Stomach (tissue), 19 donors: ENCODE measurements at places on chromosomes 4 and X. TPM values are rescaled to one million over a fixed set of nuclear protein-coding genes. Genes with fewer than 3 reads are reported as not detected.

Gene AKAP4
- total RNA-seq, result not detected

Gene SPARCL1
- 710 TPM for total RNA-seq

Gene COMMD8
- total RNA-seq, result 10.8 TPM

Gene PDGFRA
- 44.6 TPM for total RNA-seq

Gene PDLIM3
- 755 TPM for total RNA-seq

Gene GAGE12J
- not detected for total RNA-seq

DNA sequence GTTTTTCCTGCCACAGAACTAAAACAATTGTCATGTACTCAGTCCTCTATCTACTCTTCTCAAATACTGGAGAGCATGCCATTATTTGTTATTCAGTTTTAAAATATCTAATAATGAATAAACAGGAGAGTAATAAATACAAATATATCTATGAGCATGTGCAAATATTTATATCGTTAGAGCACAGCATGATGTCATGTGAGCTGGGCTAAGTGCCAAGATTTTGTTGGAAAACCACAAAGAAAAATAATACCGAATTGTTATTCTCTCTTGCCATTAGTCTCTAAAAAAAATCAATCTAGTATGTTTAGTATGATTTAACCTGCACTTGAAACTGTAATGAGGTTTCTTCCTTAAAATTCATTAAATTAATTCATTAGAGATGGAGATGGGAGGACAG lies 97.3 kb downstream of the DDX60 start:
- no peak for DNase-seq
- peaks cover 5% of the 10 kb centered on the region for H3K4me1 ChIP-seq
- H3K36me3 ChIP-seq, result peaks cover 60% of the 10 kb centered on the region
- no peak overlapping the region for H3K27ac ChIP-seq

DNA sequence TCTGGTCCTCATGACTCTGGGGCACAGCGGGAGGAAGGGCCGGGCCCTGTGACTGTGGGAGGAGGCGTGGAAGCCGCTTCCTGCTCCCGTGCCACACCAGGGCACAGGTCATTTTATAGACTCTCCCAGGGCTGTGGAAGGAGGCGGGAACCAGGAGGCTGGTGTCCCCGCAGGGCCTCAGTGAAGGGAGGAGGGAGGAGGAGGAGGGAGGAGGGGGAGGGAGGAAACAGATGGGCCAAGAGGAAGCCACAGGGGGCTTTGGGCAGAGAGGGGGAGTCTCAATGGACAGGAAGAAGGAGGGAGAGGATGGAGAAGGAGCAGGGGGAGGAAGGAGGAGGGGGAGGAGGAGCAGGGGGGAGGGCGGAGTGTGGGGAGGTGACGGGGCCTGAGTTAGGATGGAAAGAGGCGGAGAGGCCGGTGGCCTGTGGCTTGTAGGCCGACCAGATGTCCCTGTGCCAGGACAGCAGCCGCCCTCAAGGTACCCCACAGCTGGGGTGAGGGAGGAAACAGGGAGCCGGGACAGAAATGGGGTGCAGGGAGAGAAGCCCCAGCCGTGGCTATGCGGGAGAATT lies 6.2 kb upstream of the PLCXD1 start:
- no peaks in the 10 kb centered on the region for H3K36me3 ChIP-seq
- DNase-seq, result peak; percentile 60
- no peaks in the 10 kb centered on the region for H3K27me3 ChIP-seq
- peaks cover 9% of the 10 kb centered on the region for H3K4me1 ChIP-seq
- peak overlapping the region; percentile 74 for H3K27ac ChIP-seq
- peak overlapping the region; percentile 65 for H3K4me3 ChIP-seq

DNA sequence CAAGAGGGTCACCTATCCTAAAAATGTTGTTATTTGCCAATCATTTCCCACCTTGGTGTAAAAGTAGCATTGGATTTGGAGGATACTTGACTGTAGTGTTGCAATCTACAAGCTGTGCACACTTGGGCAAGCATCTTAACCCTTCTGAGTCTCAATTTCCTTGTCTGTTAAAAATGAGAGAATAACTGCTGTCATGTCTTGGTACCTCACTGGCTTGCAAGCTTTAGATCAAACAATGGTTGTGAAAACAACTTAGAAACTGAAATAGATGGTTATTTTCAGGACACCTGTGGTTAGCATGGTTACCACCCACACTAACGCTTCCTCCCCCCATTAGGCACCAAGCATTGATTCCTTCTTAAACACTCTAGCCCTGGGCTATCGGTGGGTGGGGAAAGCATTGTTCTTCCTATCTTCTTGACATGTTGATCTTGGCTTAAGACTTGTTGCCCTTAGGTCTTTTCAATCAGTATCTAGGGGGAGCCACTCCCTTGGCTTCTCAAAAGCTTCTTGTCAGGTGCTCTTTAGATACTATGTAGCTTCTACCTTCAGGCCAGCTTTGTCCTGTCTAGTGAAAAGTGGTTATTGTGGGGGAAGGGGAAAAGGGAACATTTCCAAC lies 10.6 kb upstream of the AMOT start:
- no peak for DNase-seq
- no peak overlapping the region for H3K4me3 ChIP-seq
- H3K27ac ChIP-seq, result no peak overlapping the region
- H3K36me3 ChIP-seq, result no peaks in the 10 kb centered on the region

DNA sequence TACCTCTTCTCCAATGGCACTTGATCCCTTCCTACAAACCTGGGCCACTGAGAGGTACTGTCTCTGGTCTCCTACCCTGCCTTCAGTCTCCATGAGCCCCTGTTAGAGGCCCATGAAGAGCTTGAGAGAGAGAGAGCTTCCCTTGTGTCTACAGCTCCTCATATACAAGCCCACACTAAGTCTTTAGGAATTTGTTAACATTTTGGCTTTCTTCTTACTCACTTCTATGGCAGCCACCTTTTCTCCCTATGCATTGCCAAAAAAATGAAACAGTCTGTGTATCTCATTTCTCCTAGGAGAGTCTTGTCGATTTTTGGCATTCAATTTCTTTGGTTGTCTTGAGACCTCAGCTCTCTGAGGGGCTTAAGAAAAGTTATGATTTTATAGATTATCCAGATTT lies 90.9 kb upstream of the LNX1 start:
- H3K4me1 ChIP-seq, result no peaks in the 10 kb centered on the region
- H3K4me3 ChIP-seq, result no peak overlapping the region
- DNase-seq, result no peak
- no peaks in the 10 kb centered on the region for H3K27me3 ChIP-seq

DNA sequence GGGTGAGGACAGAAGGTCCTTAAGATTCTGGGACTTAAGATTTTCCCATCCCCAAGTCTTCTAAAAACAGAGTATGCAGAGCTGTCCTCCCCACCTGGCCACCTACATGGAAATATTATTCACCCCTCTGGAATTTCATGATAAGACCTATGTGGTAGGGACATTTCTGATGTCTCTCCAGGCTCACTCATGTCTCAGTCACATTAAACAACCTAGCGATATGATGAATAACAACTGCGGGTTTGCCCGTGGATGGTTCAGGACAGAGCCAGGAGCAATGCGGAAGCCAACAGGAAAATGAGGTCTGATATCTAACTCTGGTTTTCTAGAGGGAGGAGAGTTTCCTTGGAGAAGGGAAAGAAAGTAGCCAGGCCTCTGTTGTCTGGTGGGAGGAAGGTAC lies 47.4 kb downstream of the TEX13A start:
- H3K36me3 ChIP-seq, result no peaks in the 10 kb centered on the region
- H3K27me3 ChIP-seq, result no peaks in the 10 kb centered on the region
- no peaks in the 10 kb centered on the region for H3K4me1 ChIP-seq
- DNase-seq, result no peak
- no peak overlapping the region for H3K4me3 ChIP-seq
- H3K27ac ChIP-seq, result no peak overlapping the region

- H3K27me3 ChIP-seq, result peaks cover 4% of the 10 kb centered on the region
- no peak for DNase-seq
- no peak overlapping the region for H3K27ac ChIP-seq
Measured at GRCh38 chrX:53269536-53270107, 11.8 kb downstream of the IQSEC2 start.

- no peak overlapping the region for H3K4me3 ChIP-seq
- H3K4me1 ChIP-seq, result peaks cover 6% of the 10 kb centered on the region
- H3K27me3 ChIP-seq, result no peaks in the 10 kb centered on the region
Measured at GRCh38 chrX:1466232-1466661, 13.5 kb upstream of the ASMTL start.

DNA sequence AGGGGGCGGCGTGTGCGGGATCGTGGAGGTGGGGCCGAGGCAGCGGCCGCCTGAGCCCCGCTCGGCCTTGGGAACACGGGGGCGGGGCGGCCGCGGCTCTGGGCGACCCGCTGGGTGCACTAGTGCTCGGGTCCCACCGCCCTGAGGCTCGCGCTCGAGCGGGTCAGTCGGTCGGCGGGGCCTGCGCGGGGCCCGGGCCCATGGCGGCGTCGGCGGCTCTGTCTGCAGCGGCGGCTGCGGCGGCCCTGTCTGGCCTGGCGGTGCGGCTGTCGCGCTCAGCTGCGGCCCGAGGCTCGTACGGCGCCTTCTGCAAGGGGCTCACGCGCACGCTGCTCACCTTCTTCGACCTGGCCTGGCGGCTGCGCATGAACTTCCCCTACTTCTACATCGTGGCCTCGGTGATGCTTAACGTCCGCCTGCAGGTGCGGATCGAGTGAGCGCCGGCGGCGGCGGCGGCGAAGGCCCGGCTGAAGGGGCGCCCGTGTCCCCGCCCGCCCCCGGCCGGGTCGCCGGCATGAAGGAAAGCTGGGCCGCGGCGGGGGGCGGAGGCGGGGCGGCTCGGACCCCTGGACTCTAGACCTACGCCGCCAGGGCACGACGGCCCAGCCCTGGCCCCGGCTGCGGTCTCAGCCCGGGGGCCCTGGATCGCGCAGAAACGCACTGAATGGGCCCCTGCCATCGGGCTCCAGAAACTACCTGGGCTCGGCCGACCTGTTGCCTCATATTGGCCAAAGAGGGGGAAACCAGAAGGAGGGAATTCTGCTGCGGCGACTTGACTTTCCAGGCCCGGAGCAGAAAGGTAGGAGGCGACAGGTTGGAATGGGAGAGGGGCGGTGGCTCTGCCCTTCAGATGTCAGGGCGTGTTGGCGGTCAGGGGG lies at the start of gene SMIM10L2A:
SMIM10L2A (plus strand) TSS at position 13 of the 878 bp plus-strand sequence; CDS start at position 201, 188 bp downstream.
- H3K4me3 ChIP-seq, result peak within 1 kb of the TSS; percentile 53
- peaks cover 8% of the 10 kb centered on the region for H3K4me1 ChIP-seq
- H3K27ac ChIP-seq, result no peak within 1 kb of the TSS
- no peaks in the 10 kb centered on the region for H3K36me3 ChIP-seq
- peak; percentile 37 for DNase-seq

DNA sequence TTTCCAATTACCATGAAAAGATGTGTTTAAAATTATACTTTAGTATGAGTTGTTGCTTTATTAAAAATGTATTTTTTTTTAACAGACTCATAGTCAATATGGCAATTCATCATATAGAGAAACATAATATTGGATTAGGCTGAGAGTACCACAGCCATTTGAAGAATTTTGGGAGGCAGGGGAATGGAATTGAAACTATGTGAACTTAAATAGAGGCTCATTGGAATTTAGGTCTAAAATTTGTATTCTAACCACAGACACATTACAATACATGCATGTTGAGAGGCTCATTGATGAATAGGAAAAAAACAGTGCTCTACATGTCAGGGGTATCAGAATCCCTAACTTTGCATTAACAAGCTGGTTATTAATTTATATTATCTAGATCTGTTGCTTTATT lies 269.6 kb downstream of the DKK2 start:
- H3K27me3 ChIP-seq, result no peaks in the 10 kb centered on the region
- H3K36me3 ChIP-seq, result no peaks in the 10 kb centered on the region
- no peak overlapping the region for H3K27ac ChIP-seq
- DNase-seq, result no peak

- H3K27ac ChIP-seq, result no peak overlapping the region
- no peak overlapping the region for H3K4me3 ChIP-seq
- no peaks in the 10 kb centered on the region for H3K4me1 ChIP-seq
- H3K27me3 ChIP-seq, result no peaks in the 10 kb centered on the region
- H3K36me3 ChIP-seq, result no peaks in the 10 kb centered on the region
- DNase-seq, result no peak
Measured at GRCh38 chrX:40513012-40513411, 67.8 kb upstream of the ATP6AP2 start.

GRCh38 chr4:162163892-162164759 lies at the start of gene FSTL5:
Gene FSTL5 (minus strand): TSS chr4:162164000. CDS start chr4:162111396, 52,604 bp downstream.
- peaks cover 5% of the 10 kb centered on the region for H3K4me1 ChIP-seq
- DNase-seq, result peak; percentile 66
- peak within 1 kb of the TSS; percentile 41 for H3K4me3 ChIP-seq
- H3K27ac ChIP-seq, result no peak within 1 kb of the TSS
- no peaks in the 10 kb centered on the region for H3K36me3 ChIP-seq

DNA sequence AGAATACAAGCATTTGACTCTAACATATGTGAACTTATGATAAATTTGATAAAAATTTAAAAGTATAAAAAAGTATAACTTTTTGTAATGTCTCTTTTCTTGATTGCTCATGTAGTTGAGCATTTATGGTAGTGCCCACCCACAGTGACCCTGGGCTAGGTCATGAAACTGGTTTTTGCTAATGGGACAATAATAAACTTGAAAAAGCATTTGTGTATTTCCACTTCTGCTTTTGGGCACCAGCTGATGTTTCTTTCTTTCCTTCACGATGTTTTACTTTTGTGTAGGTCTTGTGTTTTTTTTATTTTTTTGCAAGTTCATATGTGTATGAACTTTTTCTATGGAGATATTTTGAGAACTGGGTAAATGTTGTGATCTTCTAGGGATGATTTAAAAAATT lies 313.1 kb downstream of the CBLL2 start:
- no peaks in the 10 kb centered on the region for H3K4me1 ChIP-seq
- no peaks in the 10 kb centered on the region for H3K27me3 ChIP-seq
- no peak overlapping the region for H3K4me3 ChIP-seq
- H3K36me3 ChIP-seq, result no peaks in the 10 kb centered on the region
- DNase-seq, result no peak

GRCh38 chr4:72313121-72313520 lies 255.9 kb downstream of the ADAMTS3 start:
- DNase-seq, result no peak
- peak overlapping the region; percentile 0 for H3K27ac ChIP-seq
- no peaks in the 10 kb centered on the region for H3K27me3 ChIP-seq
- H3K4me1 ChIP-seq, result peaks cover 30% of the 10 kb centered on the region

GRCh38 chr4:130689181-130689580 lies 1593.2 kb downstream of the C4orf33 start:
- H3K36me3 ChIP-seq, result no peaks in the 10 kb centered on the region
- no peaks in the 10 kb centered on the region for H3K27me3 ChIP-seq
- DNase-seq, result no peak
- H3K27ac ChIP-seq, result no peak overlapping the region

- H3K27ac ChIP-seq, result no peak overlapping the region
- no peak overlapping the region for H3K4me3 ChIP-seq
- H3K36me3 ChIP-seq, result no peaks in the 10 kb centered on the region
- no peaks in the 10 kb centered on the region for H3K4me1 ChIP-seq
- no peak for DNase-seq
Measured at GRCh38 chrX:70592091-70592490, 147.5 kb downstream of the DLG3 start.

DNA sequence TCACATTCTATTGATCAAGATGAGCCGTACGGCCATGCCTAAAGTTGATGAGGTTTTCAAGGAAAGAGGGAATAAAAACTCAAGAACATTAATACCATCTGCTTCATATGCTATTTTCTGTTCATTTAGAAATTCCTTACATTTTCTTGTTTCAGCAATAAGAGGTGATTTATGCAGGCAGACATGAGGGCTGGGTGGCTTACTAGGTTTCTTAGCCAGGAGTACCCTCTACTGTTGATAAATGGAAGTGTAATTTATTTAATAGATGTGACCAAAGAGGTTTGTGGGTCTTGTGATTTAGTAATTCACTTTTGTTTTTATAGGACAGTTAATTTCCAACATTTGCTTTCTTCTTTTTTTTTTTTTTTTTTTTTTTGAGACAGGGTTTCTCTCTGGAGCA lies 6.4 kb upstream of the SMIM9 start:
- no peaks in the 10 kb centered on the region for H3K36me3 ChIP-seq
- no peaks in the 10 kb centered on the region for H3K27me3 ChIP-seq
- no peak overlapping the region for H3K27ac ChIP-seq
- peak; percentile 55 for DNase-seq
